Activated CD4-positive, alpha-beta T cell treated with anti-CD3 and anti-CD28 coated beads, Interleukin-2, amount 10 ng/mL, durations not matched to agents 24 days and 14 days (primary cell): ENCODE measurements at places on chromosomes 4 and X. TPM values are rescaled to one million over a fixed set of nuclear protein-coding genes. Genes with fewer than 3 reads are reported as not detected.

- DNase-seq: no peak
These were observed 10.7 kb upstream of the FBXL5 start for GRCh38 chr4:15665753-15666365.

DNA sequence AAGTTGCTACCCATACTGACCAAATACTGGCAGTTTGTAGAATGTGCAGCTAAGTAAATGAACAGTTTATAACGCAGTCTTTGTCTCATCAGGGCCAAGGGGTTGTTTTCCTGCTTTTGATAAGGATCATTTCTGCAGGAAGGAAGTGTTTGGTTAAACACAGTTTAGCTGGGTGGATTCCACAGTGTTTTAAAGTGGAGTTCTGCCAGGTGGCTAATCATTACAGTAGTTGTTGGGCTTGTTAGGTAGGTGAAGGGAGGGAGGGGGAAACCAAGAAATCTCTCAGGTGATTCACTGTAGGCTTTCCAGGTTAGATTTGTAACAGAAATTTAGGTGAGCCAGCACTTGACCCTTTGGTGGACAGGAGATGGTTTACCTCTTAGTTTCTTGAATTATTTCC, 58.1 kb downstream of the FNIP2 start:
- peak; percentile 68 for DNase-seq

DNA sequence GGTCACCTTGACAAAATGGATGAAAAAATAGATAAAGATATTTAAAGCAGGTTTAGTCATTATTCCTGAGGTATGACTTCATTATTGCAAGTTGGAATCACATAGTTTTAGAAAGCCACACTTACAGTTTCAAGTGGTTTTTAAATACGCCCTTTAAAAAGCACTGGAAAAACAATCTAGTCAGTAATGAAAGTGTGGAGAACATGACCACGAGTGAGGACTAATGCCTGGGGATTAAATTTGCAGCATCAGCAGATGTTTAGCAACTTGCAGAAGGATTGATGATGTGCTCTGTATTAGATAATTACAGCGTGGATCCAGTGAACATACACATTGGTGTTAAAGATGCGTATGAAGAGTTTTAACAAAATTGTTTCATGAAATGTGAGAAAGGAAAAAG, 5.9 kb downstream of the SPARCL1 start:
- DNase-seq: no peak

DNA sequence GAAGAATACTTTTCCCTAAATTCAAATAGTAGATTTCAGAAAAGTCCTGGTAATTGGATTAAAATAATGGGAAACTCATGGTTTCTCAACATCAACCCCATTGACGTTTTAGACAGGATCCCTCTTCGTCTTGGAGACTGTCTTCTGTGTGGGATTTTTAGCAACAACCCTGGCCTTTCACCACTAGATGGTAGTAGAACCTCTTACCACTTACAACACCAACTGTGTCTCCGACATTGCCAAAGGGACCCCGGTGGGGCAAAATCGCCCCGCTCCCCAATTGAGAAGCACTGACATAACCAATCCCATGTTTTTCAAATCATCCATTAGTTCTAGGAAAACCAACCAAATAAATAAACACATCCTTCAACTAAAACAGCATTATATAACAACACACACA, 16.9 kb upstream of the ANOS1 start:
- DNase-seq: peak; percentile 52

- no peak for DNase-seq
These were observed 456.9 kb downstream of the CCSER1 start for GRCh38 chr4:90584051-90584450.

DNA sequence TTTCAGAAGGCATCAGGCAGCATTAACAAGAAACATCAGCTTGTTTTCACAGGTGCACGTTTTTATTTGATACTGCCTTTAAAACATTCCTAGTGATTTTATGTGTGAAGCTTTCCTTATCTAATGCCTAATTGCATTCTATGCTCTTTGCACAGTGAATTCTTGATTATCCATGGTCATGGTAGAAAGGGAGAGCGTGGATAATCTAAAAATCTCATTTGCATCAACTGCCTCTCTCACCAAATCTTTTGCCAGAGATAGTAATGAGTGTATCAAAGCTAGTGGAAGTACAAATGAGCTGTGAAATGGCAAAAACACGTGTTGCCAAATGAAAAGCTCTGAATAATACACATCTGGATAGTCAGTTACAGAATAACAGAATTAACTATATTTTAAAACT, 170.5 kb downstream of the NAA11 start:
- no peak for DNase-seq

GRCh38 chr4:25889589-25890503, 24.2 kb upstream of the SMIM20 start:
- DNase-seq: no peak

- DNase-seq: no peak
These were observed 215.6 kb upstream of the FAT1 start for GRCh38 chr4:186939226-186939625.

GRCh38 chrX:153926858-153927671, 1.0 kb upstream of the ARHGAP4 start:
- peak; percentile 92 for DNase-seq

GRCh38 chrX:40127052-40127451, 29.3 kb upstream of the BCOR start:
- peak; percentile 75 for DNase-seq

DNA sequence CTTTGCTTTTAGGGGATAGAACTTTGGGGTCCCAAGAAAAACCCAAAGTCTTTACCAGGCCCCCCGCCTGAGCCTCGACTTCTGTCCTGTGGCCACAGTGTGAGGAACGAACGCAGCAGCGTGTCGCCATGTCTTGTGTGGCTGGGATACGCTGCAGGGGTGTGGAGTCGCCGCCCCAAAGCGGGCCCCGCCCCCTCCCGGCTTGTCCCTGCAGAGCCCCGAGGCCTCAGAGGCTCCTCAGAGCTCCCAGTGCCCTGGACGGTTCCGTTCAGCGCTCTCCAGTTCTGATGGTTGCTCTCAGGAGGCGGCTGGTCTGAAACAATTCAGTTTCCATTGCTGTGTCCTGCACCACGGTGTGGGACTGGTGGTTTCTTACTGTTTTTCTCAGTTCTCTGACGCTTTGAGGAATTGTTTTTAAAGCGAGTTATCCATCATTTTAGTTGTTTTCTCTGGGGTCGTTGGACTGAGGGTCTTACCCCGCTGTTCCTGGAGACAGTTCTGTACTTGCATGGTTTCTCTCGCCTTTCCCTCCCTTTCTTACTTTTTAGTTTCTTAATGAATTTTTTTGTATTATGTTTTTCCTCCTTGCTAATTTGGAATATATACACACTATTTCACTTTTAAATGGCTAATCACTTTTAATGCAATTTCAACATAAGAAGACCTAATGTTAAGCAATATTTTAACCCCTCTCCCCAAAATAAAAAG, 1.6 kb upstream of the IDUA start:
- peak; percentile 91 for DNase-seq

- DNase-seq: no peak
These were observed 239.0 kb upstream of the HTR2C start for GRCh38 chrX:114344756-114345349.

GRCh38 chr4:83146841-83147240, 32.3 kb upstream of the PLAC8 start:
- DNase-seq: no peak

- DNase-seq: no peak
These were observed 1756.9 kb upstream of the TENM3 start for GRCh38 chr4:180486342-180486741.

GRCh38 chr4:19650903-19651864, 600.5 kb upstream of the SLIT2 start:
- DNase-seq: no peak

DNA sequence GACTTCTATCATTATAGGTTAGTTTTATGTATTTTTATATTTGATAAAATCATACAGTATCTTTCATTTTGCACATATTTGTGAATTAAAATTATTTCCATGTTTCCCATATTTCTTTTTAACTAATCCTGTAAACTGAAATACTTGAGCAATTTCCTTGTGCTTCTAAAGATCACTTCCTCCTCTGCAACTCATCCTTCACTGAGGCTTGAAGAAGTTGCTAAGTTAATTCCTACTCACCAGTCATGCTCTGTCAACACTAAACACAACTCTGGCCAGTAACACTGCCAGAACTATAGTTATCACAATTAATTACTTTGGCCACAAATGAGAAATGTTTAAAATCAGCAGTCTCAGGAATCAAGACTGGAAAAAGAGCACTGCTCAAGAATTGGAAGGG, 6.7 kb downstream of the SPATA4 start:
- DNase-seq: no peak

DNA sequence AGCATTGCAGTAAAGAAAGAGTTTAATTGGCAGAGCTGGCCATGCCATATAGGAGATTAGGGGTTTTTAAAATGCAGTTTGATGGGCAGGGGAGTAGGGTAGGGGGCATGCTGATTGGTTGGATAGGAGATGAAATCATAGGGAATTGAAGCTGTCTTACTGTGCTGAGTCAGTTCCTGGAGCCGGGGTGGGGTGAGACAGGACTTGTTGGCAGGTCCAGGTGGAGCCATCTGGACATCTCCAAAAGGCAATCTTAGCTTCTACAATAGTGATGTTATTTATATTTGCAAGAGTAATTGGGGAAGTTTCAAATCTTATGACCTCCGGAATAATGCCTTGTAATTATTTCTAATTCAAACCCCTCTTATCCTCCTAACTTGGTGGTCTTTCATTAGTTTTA, 32.4 kb upstream of the PGM2 start:
- no peak for DNase-seq

- no peak for DNase-seq
These were observed 266.8 kb upstream of the PUDP start for GRCh38 chrX:7414753-7415152.

- DNase-seq: peak; percentile 79
These were observed 265.9 kb downstream of the ADAMTS3 start for GRCh38 chr4:72302981-72303704.

DNA sequence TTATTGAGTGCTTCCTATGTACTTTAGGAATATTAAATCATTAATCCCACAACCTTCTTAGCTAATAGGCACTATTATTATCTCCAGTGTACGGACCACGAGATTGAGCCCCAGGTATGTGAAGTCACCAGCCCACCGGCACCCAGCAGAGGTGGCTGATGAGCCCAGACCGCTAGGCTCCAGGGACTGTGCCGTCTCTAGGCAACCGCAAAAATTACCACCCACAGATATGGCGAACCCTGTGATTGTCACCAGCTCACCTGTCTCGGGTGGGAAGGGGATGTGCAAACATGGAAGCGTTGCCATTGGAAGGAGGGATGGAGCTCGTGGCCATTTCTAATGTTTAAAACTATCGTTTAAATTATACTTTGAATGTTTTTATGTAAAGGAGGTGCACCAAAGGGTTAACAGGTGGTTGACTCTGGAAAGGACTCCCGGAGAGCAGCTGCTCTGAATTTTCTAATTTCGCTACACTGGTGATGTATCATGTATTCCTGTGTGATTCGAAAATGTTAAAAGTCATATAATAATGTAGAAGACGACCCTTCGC, 21.0 kb upstream of the JAKMIP1 start:
- DNase-seq: no peak

GRCh38 chrX:40835526-40835925, 100.2 kb upstream of the MED14 start:
- no peak for DNase-seq

- peak; percentile 84 for DNase-seq
These were observed 17.0 kb upstream of the TMEM154 start for GRCh38 chr4:152696764-152697261.

DNA sequence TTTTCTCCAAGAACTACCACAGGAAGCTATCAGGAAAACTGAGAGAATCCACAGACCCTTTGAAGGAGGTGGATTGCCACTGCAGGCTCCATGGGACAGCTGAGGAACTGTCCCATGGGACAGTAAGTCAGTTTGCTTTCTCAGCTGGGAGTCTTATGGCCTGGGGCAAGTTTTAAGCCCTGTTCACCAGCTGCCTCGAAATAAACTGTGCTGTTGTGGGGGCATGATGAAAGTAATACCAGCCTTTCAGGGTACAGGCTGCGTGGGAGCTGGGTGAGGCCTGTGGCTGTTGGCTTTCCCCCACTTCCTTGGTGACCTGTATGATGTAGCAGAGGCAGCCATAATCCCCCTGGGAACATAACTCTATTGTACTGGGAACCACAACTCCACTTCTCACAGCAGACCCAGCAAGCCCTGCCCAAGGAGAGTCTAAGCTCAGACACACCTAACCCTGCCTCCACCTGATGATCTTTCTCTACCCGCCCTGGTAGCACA, 452.1 kb downstream of the STPG2 start:
- no peak for DNase-seq

The PDGFC gene
- total RNA-seq: not detected in 2 replicates

The ODAPH gene
- 0.43 and 0.47 TPM in 2 replicates for total RNA-seq

The ARSJ gene
- total RNA-seq: not detected in 2 replicates

The MRFAP1L1 gene
- 51.4 TPM in 2 replicates for total RNA-seq

The PLS3 gene
- total RNA-seq: 5.1 and 6.5 TPM in 2 replicates

The EVC2 gene
- total RNA-seq: 0.31 and 0.40 TPM in 2 replicates

The TMEM128 gene
- total RNA-seq: 18.5 and 20.7 TPM in 2 replicates

The NAP1L3 gene
- 0.57 and 0.72 TPM in 2 replicates for total RNA-seq
